ENCODE measurements at places on chromosomes 6 and 20. TPM values are rescaled to one million over a fixed set of nuclear protein-coding genes. Genes with fewer than 3 reads are reported as not detected.

DNA sequence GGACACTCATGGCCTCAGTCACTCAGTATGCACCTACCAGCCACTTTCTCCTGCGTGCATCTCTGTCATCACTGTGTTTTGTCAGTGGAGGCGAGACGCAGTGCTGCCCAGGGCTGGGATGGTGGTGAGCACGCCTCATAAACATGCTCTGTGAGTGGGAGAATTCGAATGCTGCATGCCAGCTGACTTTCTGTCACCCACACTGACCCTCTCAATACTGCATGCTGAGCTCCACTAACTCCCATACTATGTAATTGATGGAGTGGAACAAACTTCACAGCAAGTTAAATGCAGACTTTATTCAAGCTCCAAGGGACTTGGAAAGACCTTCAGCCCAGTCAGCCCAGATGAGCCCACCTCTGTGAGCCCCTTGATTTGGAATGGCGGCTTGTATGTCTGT lies 22.7 kb upstream of the GGTLC1 start:
- DNase-seq = no peak

DNA sequence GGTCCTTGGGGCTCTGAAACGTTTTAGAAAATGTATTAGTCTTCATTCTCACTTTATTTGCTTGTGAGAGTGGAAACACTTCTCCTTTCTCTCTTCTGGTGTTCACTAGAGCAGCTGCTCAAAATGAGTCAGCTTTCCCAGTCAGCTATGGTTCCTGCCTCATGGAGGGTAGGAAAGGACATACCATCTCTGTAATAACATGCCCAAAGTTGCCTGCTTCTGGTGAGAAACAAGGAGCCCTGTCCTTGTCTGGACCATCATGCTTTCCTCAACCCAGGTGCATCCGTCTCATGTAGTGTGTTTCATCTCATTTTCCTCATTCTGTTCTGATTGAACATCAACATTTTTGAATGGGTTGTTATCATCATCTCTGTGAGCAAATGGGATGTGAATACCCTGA lies 17.1 kb upstream of the TINAG start:
- peak; percentile 99 for DNase-seq

DNA sequence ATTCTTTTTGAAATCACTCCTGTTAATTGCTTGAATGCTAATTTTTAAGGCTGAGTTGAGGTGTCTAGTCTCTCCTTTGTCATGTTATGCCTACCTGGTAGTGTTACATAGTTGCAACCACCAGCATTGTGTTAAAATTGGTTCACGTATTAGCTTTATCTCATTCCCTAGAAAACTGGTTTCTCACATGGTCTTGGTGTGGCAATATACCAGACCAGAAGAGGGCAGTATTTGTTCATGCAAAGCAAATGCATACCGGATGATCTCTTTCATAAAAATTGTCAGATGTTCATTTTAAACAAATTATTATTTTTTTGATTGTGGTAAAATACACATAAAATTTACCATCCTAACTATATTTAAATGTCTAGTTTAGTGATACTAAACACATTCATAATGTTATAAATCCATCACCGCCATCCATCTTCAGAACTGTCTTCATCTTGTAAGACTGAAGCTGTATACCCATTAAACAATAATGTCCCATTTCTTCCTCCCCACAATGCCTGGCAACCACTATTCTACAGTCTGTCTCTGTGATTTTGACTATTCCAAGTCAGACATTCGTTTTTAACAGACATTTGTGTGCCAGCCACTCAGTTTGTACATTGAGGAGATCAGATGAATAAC lies 92.8 kb downstream of the ATRN start:
- peak; percentile 69 for DNase-seq

GRCh38 chr20:51195419-51195901 lies 172.6 kb upstream of the KCNG1 start:
- DNase-seq = peak; percentile 90

DNA sequence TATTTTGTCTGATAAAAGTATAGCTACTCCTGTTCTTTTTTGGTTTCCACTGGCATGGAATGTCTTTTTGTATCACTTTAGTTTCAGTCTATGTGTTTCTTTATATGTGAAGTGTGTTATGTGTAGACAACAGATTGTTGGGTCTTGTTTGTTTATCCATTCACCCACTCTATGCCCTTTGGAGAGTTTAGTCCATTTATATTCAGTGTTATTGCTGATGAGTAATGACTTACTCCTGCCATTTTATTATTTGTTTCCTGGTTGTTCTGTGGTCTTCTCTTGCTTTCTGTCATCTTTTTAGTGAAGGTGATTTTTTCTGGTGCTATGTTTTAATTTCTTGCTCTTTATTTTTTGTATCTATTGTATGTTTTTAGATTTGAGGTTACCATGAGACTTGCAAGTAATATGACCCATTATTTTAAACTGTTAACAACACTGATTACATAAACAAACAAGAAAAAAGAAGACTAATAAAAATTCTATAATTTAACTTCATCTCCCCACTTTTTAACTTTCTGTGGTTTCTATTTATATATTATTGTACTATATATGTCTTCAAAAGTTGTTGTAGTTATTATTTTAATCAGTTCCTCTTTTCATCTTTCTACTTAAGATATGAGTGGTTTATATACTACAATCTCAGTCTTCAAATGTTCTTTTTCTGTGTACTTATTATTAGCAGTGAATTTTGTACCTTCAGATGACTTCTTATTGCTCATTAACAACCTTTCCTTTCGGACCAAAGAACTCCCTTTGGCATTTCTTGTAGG lies 323.4 kb downstream of the BTBD9 start:
- DNase-seq = no peak

The GRM1 gene
- total RNA-seq = not detected
